ENCODE measurements at places on chromosomes 5 and 9. TPM values are rescaled to one million over a fixed set of nuclear protein-coding genes. Genes with fewer than 3 reads are reported as not detected.
A peak's percentile ranks its signal among the peaks of the same experiment; 100 is the strongest.

The TLR4 gene
- 20.0 TPM for total RNA-seq

The SLCO6A1 gene
- not detected for total RNA-seq

The CRB2 gene
- total RNA-seq: 1.6 TPM

The SEC61B gene
- total RNA-seq: 29.4 TPM

- peak overlapping the region; percentile 79 for H3K4me3 ChIP-seq
- H3K36me3 ChIP-seq: no peaks in the 10 kb centered on the region
- no peak for DNase-seq
- peaks cover 19% of the 10 kb centered on the region for H3K4me1 ChIP-seq
- H3K27ac ChIP-seq: peak overlapping the region; percentile 88
These were observed 668 bp downstream of the GLIS3 start for GRCh38 chr9:4299005-4299795.

GRCh38 chr5:14880688-14881087 lies 9.1 kb upstream of the ANKH start:
- H3K4me1 ChIP-seq: no peaks in the 10 kb centered on the region
- no peak overlapping the region for H3K4me3 ChIP-seq
- H3K27me3 ChIP-seq: no peaks in the 10 kb centered on the region
- DNase-seq: no peak

DNA sequence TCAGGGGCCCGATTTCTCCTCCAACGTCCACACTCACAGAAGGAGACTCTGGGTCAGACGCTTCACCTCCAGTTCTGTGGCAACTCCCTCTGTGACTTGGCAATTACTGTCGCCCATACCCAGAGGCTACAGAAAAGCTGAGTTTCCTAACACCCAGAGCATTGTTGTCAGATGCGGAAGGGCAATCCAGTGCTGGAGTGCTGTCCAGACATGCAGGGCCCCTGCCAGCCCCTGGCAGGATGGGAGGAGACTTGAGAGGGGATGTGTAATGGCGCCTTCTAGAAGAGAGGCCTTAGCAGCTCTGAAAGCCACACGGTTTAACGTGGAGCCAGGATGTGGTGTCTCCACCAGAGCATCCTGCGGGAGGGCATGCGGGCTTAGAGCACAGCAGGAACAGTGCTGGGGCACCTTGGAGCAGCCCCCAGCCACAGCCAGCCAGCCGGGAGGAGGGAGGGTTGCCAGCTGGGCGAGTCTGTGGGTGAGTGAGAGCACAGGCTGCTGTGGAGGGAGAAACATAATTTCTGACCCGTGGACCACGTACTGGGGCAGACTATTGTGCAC lies 139.4 kb upstream of the IRX1 start:
- H3K27ac ChIP-seq: no peak overlapping the region
- no peaks in the 10 kb centered on the region for H3K36me3 ChIP-seq
- DNase-seq: no peak
- no peaks in the 10 kb centered on the region for H3K4me1 ChIP-seq

DNA sequence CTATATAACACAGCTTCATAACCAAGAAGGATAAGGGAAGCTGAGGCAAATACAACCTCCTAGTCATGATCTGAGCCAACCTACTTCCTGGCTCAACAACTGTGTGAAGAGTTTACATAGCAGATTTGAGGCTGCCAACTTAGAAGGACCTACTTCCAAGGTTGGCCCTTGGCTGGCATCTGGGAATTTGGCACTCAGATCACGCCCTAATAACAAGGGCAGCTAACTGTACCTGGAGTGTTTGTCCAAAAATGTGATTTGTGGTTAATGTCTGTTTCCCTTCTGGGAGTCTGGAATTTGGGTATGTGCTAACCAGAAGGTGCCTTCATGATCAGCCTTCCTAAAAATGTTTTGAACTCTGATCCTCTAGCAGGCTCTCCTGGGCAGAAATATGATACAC lies 287.2 kb downstream of the CAAP1 start:
- no peaks in the 10 kb centered on the region for H3K36me3 ChIP-seq
- H3K27ac ChIP-seq: no peak overlapping the region
- no peak for DNase-seq
- no peak overlapping the region for H3K4me3 ChIP-seq
- no peaks in the 10 kb centered on the region for H3K4me1 ChIP-seq

DNA sequence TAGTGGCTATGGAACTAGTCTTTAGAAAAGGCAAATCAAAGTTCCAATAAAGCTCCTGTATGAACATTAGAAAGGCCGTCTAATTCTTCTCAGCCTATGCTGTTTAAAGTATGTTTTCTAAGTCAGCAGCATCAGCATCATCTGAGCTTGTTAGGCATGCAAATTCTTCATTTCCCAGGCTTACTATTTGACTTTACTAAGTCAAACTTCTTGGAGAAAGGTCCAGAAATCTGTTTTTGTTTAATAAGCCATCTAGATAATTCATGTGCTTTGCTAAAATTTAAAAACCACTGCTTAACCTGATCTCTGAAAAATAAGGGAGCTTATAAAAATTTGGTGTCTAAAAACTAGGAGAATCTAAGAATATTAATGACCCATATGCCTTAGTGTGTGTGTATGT lies 200.2 kb upstream of the SGCD start:
- no peaks in the 10 kb centered on the region for H3K27me3 ChIP-seq
- H3K4me1 ChIP-seq: no peaks in the 10 kb centered on the region
- no peak overlapping the region for H3K27ac ChIP-seq

DNA sequence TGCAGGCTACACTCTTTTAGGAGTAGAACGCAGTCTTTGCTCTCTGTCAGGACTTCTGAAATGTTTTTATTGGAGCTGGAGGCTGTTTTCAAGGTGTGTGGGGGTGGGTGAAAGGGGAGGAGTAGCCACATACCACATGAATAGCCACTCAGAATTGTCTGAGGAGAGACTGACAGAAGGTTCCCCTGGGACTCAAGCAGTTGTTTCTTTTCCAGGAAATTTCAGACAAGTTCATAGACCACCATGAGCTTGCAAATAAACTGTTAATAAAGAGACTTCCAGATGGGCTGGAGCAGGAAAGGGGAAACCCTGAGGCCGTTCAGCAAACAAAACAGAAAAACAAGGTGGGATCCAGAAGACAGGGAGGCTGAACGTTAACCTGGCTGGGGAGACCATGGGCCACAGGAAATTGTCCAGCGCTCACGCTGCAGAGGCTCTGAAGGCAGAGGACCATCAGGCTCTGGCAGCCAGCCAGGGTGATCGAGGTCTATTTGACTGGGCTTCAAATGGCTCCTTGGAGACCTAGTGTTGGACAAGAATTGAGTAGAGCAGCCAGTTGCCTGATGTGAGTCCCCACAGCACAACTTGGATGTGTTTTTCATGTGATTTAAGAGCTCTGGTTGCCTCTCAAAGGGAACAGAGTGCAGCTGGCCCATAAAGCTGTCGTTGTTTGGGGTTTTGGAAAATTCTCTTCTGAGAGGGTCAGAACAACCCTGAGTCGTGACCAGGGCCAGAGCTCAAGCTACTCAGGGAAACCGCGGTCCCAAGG lies 159.2 kb upstream of the RAI14 start:
- H3K4me1 ChIP-seq: peaks cover 45% of the 10 kb centered on the region
- H3K36me3 ChIP-seq: no peaks in the 10 kb centered on the region

GRCh38 chr9:85024374-85024773 lies 354.8 kb downstream of the NTRK2 start:
- no peak overlapping the region for H3K4me3 ChIP-seq
- H3K27me3 ChIP-seq: no peaks in the 10 kb centered on the region
- DNase-seq: no peak
- H3K36me3 ChIP-seq: no peaks in the 10 kb centered on the region
- no peak overlapping the region for H3K27ac ChIP-seq

DNA sequence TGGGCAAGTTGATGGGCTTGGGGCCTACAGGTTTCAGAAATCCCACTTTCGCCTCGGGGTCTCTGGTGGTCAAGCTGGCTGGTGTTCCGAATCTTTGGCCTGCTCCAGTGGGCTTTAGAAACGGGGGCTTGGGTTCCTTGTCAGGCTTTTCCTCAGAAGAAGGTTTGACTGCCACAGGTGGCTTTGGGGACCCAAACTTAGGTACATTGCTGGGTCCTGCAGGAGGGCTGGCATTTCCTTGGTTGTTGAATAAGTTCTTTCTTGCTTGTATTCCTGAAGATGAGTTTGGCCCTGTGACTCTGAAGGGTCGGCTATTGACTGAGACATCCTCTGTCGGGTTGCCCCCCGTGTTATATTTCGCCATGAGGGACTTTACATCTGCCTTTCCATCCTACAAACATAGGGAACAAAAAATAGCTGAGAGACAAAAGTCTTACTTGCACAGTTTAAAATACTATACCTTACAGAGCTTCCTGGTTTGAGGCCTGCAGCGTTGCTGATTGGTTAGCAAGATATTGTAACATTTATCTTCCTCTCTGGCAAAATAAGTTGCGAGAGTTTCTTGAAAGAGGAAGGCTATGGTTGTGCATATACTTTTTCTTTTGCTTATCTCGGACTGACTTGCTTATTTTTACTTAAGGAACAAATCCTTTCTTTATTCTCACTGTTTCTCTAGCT lies 16.6 kb downstream of the FYB1 start:
- H3K4me3 ChIP-seq: no peak overlapping the region
- no peak for DNase-seq
- no peaks in the 10 kb centered on the region for H3K36me3 ChIP-seq
- H3K27ac ChIP-seq: no peak overlapping the region

DNA sequence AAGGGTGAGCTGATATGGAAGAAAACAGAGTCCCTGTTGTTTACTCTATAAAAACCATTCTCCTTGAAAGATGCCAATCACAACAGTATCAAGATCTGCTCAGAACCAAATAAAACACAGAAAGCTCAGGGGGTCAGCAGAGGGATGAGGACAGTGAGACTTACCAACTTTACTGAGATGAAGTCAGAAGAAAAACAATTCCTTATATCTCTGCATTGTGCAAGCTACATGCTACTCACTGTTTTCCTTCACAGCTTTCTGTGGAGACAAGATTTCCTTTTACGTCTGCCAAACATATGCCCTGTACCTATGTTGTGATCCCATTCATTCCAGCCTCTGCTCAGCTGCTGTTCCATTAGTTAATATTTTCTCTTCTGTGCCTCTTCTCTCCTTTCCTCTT lies 185.6 kb downstream of the TSSK1B start:
- H3K4me1 ChIP-seq: peaks cover 66% of the 10 kb centered on the region
- H3K36me3 ChIP-seq: no peaks in the 10 kb centered on the region
- H3K27ac ChIP-seq: peak overlapping the region; percentile 64
- no peak for DNase-seq
- no peaks in the 10 kb centered on the region for H3K27me3 ChIP-seq

GRCh38 chr5:66363097-66363496 lies 219.0 kb downstream of the SREK1 start:
- no peaks in the 10 kb centered on the region for H3K27me3 ChIP-seq
- peaks cover 11% of the 10 kb centered on the region for H3K36me3 ChIP-seq
- peak overlapping the region; percentile 85 for H3K27ac ChIP-seq
- H3K4me1 ChIP-seq: peaks cover 48% of the 10 kb centered on the region

- no peak overlapping the region for H3K4me3 ChIP-seq
- H3K4me1 ChIP-seq: no peaks in the 10 kb centered on the region
- H3K36me3 ChIP-seq: no peaks in the 10 kb centered on the region
- DNase-seq: no peak
- H3K27ac ChIP-seq: no peak overlapping the region
These were observed 118.8 kb downstream of the MTX3 start for GRCh38 chr5:79872291-79872690.

- no peaks in the 10 kb centered on the region for H3K27me3 ChIP-seq
- H3K27ac ChIP-seq: no peak overlapping the region
- DNase-seq: no peak
These were observed 6.8 kb downstream of the CA9 start for GRCh38 chr9:35680331-35681105.

DNA sequence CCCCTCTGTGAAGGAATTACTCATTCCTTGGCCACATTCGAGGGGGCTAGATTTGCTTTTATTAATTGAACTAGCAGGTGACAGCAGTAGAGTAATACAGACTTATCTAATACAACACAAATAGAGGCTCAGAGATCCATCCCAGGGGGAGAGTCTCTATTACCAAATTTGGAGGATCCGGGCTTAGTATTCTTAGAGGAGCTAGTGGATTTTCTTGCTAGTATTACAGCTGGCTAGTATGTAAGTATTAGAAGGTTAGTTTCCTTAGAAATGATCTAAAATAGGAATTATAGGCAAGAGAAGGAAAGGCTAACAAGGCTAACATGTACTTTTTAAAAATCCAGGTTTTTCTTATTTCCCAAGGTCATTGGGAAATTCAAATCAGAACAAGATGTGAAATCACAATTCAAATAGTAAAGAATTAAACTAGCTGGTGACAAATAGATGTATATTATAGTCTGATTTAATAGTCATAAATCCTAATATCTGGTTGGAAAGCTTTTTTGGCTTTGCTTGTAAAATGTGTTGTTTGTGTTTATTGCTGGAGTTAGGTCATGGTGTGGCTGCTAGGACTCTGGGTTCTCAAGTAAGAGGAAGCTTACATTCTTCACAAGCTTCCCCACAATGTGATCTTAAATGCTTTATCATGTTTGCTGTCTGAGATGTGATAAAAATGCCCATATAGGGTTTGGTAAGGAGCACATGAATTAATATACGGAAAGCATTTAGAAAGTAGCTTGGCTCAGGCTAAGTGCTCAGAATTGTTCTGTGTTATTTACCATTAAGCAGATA lies 160.4 kb upstream of the MPDZ start:
- no peak for DNase-seq
- peaks cover 8% of the 10 kb centered on the region for H3K4me1 ChIP-seq
- H3K36me3 ChIP-seq: no peaks in the 10 kb centered on the region
- no peak overlapping the region for H3K27ac ChIP-seq
- H3K27me3 ChIP-seq: no peaks in the 10 kb centered on the region

DNA sequence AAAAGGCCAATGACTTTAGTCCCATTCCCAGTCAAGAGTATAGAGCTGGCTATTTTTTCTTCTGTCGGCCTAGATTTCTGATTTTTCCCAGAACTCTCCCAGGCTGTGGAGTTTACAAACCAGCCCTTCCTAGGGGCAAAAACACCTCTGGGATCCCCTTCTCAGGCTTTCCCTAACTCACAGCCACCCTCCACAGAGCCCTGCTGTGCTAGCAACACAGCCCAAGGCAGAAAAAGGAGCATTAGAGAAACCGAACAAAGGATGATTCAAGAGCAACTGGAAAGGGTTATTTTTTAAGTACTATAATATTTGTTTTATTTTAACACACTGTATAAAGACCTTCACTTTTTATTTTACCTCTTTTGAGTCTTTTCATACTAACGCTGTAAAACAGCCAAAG lies 234.8 kb downstream of the GLIS3 start:
- H3K4me1 ChIP-seq: no peaks in the 10 kb centered on the region
- no peak overlapping the region for H3K4me3 ChIP-seq
- no peak for DNase-seq
- H3K36me3 ChIP-seq: no peaks in the 10 kb centered on the region

Measured in right atrium auricular region (tissue), 2 donors.